Bronchial epithelial cell (primary cell): ENCODE measurements at places on chromosomes 7 and 10.

DNA sequence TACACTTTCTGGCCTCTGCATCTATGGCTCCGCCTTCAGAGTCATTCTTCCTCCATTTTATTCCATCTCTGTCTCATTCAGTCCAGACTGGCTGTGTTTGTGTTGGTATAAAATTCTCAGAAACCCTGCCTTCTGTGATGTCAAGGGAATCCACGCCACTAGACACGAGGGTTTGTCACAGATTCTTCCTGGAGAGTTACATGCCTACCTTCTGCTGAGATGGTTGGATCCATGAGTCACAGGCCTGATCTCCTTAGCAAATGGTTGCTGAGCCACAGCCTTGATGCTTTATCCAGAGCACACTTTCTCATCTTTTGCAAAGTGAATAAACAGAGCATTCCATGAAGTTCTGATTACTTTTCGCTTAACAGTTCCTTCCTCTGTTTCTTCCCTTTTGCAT, 35.9 kb upstream of the TSPAN33 start:
- peak; percentile 31 for DNase-seq

- DNase-seq: no peak
These were observed 17.6 kb upstream of the ORC5 start for GRCh38 chr7:104225451-104225850.

- no peak for DNase-seq
These were observed 64.3 kb downstream of the RGS10 start for GRCh38 chr10:119478111-119478802.

GRCh38 chr10:28139138-28139537, 140.3 kb upstream of the ODAD2 start:
- peak; percentile 9 for DNase-seq

DNA sequence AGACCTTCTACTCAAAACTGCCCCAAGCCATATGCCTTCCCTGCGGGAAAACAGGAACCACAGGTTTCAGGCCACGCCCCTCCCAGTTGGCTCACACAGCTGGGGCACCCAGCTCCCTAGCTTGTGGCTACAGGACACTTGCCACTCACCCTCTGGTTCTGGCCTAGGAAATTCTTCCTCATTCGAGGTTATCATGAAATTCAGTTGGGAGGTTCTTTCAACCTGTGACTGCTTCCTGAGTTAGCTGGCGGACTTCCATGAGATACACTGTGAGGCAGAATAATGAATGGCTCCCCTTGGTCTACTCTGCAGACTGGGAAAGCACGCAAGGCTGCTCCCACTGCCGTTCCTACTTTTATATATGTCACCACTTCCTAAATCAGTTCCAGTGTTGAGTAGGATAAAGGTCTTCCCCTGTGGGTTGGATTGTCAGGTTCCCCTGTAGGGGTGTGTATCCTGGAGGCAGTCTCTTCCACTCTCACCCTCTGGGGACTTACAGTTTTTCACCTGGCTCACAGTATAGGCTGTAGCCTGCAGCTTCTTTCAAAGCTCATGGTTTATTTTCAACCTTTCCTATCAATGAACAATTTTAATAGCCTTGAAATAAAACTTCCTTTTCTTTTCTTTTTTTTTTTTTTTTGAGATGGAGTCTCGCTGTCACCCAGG, 37.0 kb downstream of the GPR22 start:
- DNase-seq: peak; percentile 90

- DNase-seq: no peak
These were observed 40.9 kb downstream of the DLD start for GRCh38 chr7:107931740-107932515.

DNA sequence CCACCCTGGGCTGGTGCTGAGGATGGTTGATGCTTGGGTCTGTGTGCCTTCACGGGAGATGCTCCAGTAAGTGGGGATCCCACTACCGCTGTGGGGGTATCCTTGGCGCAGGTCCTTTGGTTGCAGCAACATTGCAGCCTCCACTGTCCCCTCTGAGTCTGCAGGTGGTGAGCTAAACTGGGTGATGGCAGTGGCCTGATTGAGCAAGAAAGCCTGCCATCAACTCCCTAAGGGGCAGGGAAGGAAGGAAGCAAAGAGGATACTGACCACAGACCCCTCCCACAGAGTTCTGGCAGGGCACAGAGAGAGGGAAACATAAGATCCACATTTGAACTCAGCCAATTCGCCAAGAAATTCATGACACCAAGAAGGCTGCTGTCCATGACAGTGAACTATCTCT, 43.2 kb downstream of the MYO1G start:
- no peak for DNase-seq

GRCh38 chr10:62080905-62081304, 179.4 kb downstream of the ARID5B start:
- no peak for DNase-seq

DNA sequence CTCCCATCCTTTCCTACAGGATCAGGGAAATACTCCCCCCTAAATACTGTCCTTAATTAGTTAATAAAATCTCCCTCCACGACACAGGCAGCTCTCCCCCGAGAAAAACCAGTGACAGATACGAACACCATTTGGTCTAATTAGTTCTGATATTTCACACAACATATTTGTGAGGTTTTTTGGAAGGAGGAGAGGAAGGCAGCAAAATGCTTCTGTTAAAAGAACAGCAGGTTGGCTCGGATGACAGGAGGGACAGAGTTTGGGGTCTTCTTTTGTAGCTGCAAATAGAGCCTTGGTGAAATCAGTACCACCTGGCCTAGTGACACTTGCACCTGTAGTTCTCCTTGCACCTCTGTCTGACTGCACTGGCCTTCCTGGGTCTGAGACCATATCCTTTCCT, 507.0 kb downstream of the PLXNA4 start:
- no peak for DNase-seq

DNA sequence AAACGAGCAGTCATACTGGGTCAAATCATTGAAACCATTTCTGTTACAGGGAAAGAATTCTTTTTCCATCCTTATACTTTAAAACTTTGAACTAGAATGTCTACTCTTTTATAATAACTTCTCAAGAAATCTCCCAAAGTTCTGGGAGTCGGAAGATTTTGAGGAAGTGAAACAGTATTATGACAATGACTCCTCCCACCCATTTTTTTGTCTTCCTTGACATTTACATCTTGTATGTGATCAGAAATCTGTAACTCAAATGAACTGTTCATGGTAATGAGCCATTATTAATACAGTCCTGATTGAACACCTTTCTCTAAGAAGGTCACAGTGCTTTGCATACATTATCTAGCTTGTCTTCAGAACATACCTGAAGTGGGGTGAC, 227.4 kb downstream of the CELF2 start:
- DNase-seq: no peak

GRCh38 chr10:114515298-114515914, 111.1 kb upstream of the AFAP1L2 start:
- no peak for DNase-seq

DNA sequence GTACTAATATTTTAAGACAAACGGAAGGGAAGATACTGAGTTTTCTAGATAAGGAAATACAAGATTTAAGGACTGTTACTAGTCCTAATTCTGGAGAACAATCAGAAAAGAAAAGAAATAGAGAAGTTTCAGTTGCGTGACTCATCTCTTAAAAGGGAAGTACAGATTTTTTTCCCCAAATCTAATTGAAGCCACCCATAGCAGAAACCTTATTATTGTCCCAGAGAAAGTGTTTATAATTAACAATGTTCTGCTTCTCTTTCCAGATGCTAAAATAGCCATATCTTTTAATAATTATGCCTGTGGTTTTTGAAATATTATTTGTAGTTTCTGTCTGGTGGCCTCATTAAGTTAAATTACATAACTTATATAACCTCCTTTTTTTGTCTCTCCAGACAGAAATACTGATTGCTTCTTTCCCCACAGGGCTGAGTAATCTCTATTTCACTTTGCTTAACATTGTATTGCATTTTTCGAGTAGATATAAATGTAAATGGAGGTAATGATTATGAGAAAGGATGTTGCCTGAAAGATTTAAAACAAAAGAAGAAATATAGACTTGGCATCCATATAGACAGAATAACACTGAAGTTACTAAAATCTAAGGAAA, 240.7 kb upstream of the MBL2 start:
- DNase-seq: no peak

DNA sequence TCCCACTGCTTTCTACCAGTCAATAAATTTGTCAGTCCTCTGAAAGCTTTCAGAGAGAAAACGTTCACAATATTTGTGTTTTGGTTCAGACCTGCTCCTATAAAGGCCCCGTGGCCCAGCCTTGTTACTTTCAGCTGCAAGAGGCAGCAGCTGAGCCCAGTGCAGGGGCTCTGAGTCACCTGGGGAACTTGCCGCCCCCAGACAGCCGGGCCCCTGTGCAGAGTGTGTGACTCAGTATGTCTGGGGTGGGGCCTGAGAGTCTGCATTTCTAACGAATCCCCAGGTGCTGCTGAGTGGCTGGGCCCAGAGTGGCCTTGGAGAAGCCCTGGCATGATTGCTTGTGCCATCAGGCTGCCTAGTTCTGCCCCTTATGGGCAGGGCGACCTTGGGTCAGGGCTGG, 303.5 kb downstream of the PAXIP1 start:
- no peak for DNase-seq

DNA sequence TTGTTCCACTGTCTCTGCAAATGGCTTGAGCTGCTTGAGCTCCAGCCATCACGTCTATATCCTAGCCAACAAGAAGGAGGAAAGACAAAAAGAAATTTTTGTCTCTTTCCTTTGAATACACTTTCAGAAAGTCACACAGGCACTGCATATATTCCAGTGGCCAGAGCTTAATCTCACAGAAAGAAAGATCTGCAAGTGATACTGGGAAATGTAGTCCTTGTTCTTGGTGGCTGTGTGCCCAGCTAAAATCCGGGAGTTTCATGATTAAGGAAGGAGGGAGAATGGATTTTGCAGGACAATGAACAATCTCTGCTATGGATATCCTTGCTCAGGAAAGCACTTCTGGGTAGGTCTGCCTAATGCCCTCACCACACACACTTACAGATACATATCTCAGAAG, 19.5 kb upstream of the DLG5 start:
- DNase-seq: peak; percentile 21

DNA sequence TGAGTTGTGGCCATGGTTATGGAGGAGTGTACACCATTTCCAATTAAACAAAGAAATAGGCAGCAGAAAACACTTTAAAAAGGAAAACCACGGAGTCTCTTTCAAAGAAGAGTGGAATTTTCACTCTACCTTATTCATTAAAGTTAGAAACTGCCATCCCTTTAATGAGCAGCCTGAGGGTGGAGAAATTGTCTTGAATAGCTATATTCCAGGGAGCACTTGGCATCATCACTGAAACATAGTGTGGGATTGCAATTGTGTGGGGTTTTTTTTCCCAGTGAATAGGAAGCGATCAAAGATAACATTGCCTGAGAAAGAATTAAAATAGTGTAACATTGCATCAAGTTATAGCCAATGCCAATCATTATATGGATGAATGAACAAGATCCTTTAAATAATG, 191.6 kb downstream of the TEX36 start:
- DNase-seq: no peak

- DNase-seq: no peak
These were observed 270.5 kb downstream of the SKAP2 start for GRCh38 chr7:26593896-26594295.

- peak; percentile 11 for DNase-seq
These were observed 19.4 kb downstream of the PON3 start for GRCh38 chr7:95376632-95377400.

DNA sequence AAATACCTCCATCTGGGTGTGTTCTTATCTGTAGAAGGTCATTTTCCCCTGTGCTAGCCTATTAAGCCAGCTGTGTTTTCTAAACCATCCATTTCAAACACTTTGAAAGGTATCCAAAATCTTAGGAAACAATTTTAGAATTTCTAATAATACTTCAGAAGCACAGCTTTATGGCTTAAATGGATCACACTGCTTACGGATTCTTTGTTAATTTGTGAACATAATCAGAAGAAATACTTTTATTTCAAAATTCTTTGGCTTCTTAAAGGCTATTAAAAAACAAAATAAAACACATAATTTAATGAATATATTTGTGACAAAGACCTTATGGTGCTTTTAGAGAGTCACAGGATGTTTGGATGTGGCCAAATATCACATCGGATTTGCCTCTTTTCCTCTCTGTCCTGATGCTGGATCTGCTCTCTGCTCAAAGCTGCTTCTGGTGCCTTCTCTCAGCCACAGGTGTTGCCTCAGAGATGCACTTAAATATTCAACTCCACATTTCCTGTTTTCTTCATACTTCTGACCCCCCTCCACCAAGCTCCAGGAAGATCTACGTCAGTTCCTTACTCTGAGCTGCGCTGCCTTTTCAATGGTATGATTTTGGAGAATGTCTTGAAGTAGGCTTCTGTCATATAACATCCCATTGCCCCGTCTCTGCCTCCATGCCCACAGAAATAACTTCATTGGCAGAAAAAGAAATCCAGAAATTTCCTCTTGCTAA, 230.6 kb downstream of the MLLT10 start:
- DNase-seq: no peak

GRCh38 chr10:32489901-32490300, 44.0 kb downstream of the CCDC7 start:
- no peak for DNase-seq

GRCh38 chr7:135334830-135335543, 101.3 kb downstream of the STRA8 start:
- peak; percentile 35 for DNase-seq

DNA sequence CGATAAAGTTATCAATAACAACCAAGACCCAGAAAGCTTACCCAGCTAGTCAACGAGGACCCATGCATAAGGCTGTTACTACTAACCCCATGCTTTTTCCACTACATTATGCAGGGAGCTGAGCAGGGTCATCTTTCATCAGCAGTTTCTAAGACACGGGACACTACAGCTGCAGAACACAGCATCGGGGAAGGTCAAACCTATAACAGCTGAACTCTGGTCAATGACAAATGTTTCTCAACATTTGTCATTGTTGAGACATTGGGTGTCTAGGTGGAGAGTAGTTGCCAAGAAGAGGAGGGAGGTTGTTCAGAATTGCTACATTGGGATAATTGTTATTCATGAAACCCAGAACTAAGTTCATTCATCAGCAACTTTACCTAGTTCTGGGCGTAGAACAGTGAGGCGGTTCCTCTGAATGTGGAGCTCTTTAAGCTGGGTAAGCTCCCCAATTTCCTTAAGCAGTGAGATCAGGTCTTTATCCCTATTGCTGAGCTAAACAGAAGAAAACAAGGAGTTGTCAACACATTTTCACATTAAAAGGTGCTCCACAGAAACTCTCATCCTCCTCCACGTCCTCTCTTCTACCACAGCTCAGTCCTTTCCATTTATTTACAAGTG, 105.6 kb downstream of the ZNF22 start:
- no peak for DNase-seq
